ENCODE measurements at places on chromosomes 13 and 19.
A peak's percentile ranks its signal among the peaks of the same experiment; 100 is the strongest.

GRCh38 chr19:44696939-44697669 is 1.8 kb upstream of the CEACAM16 start:
- DNase-seq = no peak

GRCh38 chr13:75384879-75385707 is 96.9 kb downstream of the TBC1D4 start:
- DNase-seq = no peak

GRCh38 chr13:113802090-113802531 is 43.1 kb downstream of the TMEM255B start:
- no peak for DNase-seq

GRCh38 chr13:36924001-36924400 is 4.0 kb upstream of the SMAD9 start:
- no peak for DNase-seq

GRCh38 chr19:45615795-45616703 is 14.0 kb upstream of the GPR4 start:
- DNase-seq = peak; percentile 47

- no peak for DNase-seq
These were observed 112.2 kb downstream of the FGF14 start for GRCh38 chr13:102289606-102290005.

DNA sequence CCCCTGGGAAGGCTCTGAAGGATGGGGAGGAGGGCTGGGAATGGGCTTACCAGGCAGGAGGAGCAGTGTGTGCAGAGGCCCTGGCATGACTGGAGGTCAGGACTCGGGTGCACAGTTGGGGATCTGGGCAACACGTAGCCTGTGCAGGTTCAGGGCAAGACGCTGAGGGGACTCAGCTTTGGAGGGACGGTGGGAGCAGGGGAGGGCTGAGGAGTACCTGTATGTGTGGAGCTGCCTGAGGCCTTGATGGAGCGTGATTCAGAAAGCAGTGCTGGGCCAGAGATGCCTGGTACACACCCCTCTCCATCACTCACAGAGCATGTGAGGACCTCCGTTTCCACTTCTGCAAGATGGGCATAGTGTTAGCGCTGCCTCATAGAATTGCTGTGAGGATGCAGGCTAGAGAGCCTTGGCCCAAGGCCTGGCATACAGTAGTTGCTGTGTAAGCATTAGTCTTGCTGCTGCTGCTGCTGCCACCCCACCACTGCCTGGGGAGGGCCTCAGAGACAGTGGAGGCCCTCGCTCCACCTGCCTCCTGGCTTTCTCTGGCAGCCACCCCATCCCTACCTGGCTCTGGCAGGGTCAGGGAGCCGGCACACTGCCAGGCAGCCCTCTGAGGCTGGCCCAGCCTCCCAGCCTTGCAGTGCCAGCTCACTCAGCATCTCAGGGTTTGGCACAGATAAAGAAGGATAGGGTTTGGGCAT is 2.4 kb downstream of the PAK4 start:
- DNase-seq = no peak

- DNase-seq = no peak
These were observed 4.9 kb upstream of the SLC25A15 start for GRCh38 chr13:40784540-40784939.

DNA sequence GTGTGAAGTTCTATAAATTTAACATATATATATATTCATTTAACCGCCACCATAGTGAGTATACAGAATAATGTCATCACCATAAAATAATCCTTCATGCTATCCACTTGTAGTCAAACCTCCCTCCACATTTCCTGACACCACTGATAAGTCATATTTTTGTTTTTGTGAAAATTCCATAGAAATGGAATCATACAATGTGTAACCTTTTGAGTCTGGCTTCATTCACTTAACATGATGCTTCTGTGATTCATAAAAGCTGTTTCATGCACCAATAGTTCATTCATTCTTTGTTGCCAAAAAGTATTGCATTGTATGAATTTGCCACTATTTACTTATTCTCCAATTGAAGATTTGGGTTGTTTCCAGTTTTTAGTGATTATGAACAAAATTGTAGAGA is 497.5 kb upstream of the PCDH20 start:
- no peak for DNase-seq

All from stimulated activated CD4-positive, alpha-beta T cell treated with anti-CD3 and anti-CD28 coated beads, Interleukin-1b, Interleukin-23, amount 100 ng/mL, for 1 hour (primary cell).